Activated naive CD8-positive, alpha-beta T cell treated with anti-CD3 and anti-CD28 coated beads for 36 hours (primary cell): ENCODE measurements at places on chromosomes 12 and 14. TPM values are rescaled to one million over a fixed set of nuclear protein-coding genes. Genes with fewer than 3 reads are reported as not detected.

The OLR1 gene
- total RNA-seq = not detected

GRCh38 chr12:57908511-57908910, 32.9 kb upstream of the ATP23 start:
- DNase-seq = no peak

DNA sequence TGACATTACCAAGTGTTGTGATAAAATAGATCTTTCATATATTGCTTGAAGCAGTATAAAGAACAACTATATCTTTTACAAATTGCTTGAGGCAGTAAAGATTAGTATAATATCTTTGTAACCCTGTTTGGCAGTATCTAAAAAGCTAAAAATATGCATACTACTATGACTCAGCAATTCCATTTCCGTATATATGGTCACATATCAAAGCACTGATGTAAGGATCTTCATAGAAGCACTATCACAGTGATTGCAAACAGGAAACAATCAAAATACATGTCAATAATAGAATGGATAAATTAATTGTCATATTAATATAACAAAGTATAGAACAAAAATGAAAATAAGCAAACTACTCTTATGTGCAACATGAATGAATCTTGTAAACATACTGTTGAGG, 158.4 kb upstream of the IGF1 start:
- DNase-seq = no peak

- DNase-seq = no peak
Observed at GRCh38 chr12:105214148-105214547, 21.8 kb downstream of the APPL2 start.

- DNase-seq = no peak
Observed at GRCh38 chr12:63795032-63795687, 15.5 kb downstream of the RXYLT1 start.

- DNase-seq = no peak
Observed at GRCh38 chr12:11651785-11652184, 2.3 kb downstream of the ETV6 start.

The FAM186B gene
- 0.14 TPM for total RNA-seq

GRCh38 chr12:115752913-115753726, 524.4 kb downstream of the MED13L start:
- DNase-seq = no peak

DNA sequence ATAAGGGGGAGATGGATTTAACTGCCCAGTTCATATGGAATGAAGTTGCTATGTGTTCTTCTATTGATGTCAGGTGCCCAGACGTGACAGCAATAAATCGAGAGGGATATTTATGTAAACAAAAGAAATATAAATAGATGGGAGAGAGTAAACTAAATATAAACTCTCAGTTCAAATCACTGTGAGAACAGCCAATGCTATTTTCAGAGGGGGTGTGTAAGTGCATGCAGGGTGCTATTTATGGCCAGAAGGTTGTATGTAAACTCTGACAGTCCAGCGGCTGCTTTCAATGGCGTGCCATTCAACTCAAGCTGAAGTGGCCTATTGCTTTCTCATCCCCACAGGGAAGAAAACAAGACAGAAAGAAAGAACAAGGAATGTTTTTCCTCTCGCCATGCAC, 127.2 kb downstream of the KCNA5 start:
- no peak for DNase-seq

DNA sequence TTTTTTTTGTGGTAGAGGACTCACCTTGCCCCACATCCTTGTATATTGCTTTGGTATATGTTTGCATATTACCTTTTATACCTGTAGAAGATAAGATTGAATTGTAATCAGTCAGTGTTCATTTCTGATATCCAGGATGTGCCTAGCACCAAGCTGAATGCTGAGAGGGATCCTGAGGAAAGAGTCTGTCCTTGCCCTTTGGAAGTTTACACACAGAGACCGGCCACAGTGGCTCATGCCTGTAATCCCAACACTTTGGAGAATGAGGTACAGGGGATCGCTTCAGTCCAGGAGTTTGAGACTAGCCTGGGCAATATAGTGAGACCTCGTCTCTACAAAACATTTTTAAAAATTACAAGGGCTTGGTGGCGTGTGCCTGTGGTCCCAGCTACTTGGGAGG, 8.4 kb downstream of the ACVR1B start:
- DNase-seq = no peak

DNA sequence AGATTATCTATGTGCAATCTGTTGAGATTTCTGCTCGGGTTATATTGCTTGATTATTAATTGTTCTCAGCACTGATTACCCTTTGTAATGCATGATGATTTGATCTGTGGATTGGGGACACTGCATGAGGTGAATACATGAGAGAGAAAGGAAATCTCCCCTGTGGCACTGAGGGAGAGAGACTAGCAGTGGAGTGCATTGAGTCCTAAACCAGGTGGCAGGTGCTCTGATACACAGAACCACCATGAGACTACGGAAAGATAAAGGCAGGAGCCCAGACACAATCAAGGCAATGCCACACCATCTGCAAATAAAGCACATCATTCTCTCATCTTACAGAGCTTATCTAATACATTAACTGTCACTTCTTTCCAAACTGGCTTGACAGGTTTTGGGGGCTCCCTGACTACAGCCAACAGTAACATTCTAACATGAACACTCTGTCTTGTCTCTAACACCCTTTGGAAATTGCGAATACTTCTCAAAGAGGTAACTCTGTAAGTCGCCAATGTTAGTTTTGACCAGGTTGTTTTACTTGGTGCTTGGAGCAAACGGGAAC, 37.6 kb upstream of the TSPAN8 start:
- no peak for DNase-seq

The ALG10B gene
- 9.8 TPM for total RNA-seq

The PTGER2 gene
- 20.8 TPM for total RNA-seq

DNA sequence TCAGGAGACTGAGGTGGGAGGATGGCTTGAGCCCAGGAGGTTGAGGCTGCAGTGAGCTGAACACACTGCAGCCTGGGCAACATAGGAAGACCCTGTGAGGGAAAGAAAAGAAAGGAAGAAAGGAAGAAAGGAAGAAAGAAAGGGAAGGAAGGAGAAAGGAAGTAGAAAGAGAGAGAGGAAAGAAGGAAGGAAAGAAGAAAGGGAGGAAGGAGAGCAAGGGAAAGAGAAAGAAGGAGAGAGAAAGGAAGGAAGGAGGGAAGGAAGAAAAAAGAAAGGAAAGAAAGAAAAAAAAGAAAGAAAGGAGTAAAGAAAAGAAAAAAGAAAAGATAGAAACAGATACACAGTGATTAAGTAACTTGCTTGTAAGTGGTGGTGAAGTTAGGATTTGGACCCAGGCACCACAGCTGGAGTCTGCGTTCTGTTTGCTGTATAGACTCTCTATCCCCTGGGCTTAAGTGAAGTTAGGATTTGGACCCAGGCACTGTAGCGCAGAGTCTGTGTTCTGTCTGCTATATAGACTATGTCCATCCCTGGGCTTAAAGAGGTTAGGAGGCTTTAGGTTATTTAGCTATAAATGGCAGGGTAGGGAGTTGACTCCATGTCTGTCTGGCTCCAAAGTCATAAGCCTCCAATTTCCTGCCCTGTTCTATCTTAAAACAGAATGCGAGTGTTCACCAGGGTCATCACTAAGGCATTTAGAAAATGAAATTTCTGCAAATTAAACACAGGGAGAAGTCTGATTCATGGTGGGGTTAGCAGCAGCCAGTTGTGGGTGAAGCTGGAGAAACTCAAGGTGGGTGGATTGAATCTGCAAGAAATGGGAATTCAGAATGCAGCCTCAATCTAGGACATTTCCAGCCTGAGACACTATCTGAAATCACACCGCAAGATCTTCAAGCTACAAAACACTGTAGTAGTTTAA, 13.3 kb upstream of the C12orf75 start:
- no peak for DNase-seq

DNA sequence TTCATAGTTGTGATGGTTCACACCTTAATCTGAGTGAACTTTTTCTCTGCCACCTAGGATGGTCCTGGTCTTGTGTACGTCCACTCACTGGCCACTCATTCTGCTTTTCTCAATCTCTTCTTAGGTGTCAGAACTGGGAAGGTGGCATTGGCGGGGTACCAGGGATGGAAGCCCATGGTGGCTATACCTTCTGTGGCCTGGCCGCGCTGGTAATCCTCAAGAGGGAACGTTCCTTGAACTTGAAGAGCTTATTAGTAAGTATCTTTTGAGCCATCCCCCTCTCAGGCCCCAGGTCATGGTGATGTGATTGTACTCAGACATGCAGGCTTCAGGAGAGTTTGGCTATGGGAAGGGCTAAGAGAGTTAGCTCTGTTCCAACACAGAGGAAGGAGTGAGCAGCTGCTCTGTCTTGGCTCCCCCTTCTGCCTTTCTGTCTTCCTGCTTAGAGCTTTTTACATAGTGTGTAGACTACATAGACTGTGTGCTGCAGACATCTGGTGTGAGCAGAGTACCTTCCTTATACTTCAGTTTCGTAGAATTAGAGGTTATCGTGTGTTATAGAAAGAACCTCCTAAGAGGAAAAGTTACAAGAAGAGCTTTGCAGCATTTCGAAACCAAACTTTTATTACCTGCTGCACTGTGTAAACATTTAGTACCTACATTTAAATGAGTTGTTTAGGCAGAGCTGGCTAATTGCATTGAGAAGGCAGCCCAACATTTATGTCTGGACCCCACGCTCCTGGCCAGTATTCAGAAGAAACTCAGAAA, 54.2 kb downstream of the FNTB start:
- DNase-seq = no peak

DNA sequence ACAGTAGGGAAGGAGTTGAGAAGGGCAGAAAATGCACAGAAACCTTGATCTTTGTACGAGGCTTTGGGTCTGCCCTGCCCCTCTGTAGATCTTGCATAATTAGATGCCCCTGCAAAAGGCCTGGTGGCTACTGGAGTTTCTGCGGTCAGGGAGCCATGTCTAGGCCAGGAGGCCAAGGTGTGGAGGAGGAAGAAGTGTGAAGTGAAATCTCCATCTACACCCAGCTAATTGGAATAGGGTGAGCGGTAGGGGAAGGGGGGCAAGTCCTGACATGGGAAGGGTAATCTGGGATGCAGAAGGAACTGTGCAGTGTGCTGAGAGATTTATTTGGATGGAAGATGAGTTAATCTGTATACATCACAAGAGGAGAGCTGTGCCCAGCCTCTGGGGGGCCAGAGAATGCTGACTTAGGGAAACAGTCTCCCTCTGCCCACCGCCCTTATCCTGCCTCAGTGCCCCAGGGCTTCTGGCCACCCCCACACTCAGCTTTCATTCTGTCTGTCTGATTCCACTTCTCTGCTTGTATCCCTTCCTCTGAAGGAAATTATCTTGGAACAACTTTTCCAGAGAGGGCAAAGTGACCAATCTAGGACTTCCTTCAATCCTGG, 5.4 kb downstream of the CYP27B1 start:
- no peak for DNase-seq

DNA sequence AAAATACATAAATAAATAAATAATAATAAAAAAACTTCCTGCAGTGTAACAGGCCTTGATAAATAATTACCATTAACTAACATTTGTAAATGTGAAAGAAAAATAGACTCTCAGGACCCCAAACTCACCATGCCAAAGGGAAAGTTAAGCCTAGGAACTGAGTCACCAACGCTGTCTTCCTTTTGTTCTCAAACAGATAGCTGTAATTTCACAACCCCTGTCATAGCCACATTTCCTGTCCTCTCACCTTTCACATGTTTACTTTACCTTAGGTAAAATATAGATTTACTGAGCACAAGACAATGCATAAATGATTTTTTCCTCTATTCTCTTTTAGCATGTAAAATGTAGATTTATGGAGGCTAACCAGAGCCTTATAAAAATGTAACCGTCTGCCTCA, 35.9 kb upstream of the CHST11 start:
- no peak for DNase-seq

DNA sequence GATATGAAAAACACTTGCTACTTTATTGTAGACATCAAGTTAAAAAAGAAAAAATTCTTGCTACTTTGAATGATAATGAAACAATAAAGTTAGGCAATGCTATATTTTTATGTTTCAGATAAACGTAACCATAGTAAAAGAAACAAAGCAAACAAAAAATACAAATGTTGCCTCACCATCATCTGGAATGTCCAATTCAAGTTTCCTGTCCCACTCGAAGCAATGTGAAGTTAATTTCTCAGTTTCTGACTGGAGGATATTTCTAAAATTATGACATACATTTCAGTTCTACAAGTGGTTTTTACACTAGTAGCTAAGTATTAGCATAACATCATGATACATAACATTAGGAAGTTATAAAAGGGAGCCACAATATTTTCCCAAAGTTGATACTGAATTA, 20.9 kb downstream of the DLGAP5 start:
- no peak for DNase-seq

DNA sequence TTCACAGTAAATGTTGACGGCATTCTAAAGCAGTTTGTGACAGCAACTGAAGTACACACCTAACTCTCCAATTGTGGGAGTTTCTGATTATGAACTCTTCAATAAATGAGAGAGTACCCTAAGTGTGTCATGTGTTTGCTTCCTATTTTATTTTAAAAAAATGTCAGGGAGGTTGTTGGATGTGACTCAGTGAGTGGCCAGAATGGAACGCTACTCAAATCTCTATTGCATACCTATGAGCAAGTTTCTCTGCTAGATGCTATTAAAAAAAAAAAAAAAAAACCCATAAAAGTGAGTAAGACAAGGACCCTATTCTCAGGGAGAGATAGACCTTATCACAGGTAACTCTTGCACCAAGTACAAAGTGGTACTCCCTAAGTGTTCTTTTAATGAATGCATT, 256.6 kb downstream of the BTG1 start:
- DNase-seq = no peak

GRCh38 chr12:97753332-97753731, 290.7 kb downstream of the RMST start:
- no peak for DNase-seq

The FOXG1 gene
- not detected for total RNA-seq
